Stimulated activated CD8-positive, alpha-beta memory T cell treated with anti-CD3 and anti-CD28 coated beads, Interleukin-4, amount 100 ng/mL, for 1 hour (primary cell): ENCODE measurements at places on chromosomes 4 and X.

DNA sequence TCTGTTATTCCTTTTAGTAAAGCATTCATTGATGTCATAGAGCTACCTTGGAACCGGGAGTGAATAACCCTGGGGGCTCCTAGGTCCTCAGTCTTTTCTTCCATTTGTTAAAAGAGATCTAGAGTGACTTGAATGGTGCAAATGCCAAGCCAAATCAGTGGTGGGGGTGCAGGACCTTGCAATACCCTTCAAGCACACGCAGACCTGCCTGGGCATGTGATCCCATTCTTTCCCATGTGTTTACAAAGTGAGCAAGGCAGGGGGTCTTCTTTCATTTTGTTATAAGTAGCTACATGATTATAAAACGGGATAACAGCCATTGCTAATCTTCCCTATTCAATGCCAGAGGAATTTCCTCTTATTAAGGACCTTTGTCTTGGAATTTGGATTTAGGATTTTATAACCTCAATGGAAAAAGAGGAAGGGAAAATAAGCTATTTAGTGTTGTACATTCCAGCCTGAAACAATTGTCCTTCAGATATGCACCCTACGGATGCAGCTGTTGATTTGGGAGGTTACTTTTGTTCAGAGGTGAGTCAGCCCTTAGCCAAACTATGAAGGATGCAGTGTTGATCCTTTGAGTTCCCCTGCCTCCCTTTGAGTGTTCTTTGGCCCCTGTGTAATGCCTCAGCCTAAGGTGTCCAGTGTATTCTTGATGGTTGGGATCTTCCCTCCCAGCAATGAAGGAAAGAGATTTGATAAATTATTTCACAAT, 623.8 kb upstream of the HTR2C start:
- DNase-seq: no peak

DNA sequence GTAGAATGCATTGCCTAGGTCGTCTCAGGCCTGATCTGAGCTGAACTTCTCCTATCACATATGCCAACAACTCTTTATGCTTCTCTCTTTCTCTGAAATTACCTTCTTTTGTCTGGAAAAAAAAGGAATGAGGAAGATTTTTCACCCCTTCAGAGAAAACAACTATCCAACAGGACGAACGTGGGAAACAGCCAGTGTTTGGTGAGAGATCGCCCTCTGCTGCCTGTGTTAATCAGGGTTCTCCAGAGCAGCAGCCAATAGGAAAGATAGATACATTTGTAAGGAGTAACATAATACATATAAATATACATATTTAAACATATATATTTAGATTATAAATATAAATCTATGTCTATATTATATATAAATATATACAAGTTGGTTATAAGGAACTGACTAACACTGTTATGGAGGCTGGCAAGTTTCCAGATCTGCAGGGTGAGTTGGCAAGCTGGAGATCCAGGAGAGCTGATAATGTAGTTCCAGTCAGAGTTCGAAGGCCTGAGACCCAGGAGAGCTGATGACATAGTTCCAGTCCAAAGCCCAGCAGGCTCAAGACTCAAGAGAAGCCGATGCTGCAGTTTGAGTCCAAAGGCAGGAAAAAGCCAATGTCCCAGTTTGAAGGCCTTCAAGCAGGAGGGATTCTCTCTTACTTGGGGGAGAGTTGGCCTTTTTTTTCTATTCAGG, 13.3 kb downstream of the CETN2 start:
- no peak for DNase-seq

DNA sequence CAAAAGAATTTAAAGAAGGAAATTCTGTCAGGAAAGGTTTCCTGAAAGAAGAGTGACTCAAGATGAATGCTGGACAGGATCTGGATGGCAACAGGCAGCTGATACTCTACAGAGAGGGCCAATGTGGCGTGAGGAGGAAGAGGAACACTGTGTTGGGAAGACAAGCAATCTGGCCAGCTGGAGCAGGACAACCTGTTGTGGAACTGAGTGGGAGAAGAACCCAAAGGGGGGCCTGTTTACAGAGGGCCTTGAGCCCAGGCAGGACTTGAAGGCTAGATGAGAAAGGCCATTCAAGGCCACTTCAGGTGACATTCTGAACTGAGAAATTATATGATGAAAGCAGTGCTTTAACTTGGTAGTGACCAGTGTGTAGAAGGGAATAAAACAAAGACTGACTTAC, 8.5 kb downstream of the OTUD4 start:
- DNase-seq: no peak

DNA sequence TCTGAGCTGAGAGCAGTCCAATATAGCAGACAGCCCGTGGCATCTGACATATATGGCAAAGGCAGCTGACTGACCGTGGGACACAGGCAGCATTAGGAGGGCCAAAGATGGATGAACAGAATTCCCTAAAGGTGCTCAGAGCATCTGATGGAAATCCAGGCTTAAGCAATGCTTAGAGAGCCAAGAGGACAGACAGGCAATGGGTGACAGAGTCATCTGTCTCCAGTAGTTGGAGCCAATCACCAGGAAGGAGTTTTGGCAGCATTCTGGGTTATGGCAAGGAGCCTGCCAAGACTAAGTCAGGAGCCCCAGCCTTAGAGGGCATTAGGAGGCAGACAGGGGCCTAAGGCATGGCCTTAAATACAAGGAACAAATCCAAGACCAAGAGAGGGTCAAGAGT, 153.3 kb upstream of the USP9X start:
- DNase-seq: no peak

GRCh38 chr4:150896497-150896896, 118.6 kb downstream of the LRBA start:
- DNase-seq: no peak

- no peak for DNase-seq
Observed at GRCh38 chr4:147605499-147605898, 11.7 kb upstream of the TMEM184C start.

GRCh38 chr4:115082633-115083032, 30.8 kb downstream of the NDST4 start:
- no peak for DNase-seq

DNA sequence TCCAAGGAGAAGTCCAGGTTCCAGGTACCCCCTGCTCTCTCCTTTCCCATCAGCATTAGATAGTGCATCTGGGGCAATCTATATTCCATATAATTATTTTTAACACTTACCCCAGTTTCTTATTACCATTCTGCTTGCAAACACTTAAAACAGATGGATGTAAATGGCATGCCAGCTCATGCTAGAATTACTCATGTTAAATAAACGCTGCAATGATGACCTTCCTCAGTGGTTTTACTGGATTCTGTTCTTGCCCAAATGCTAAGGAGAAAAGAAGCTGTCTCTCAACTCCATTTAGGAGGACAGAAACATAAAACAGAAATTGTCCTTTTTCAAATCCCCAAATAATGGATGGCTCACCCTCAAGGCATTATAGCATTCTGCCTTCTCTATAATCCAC, 161.1 kb downstream of the NLGN4X start:
- DNase-seq: no peak

DNA sequence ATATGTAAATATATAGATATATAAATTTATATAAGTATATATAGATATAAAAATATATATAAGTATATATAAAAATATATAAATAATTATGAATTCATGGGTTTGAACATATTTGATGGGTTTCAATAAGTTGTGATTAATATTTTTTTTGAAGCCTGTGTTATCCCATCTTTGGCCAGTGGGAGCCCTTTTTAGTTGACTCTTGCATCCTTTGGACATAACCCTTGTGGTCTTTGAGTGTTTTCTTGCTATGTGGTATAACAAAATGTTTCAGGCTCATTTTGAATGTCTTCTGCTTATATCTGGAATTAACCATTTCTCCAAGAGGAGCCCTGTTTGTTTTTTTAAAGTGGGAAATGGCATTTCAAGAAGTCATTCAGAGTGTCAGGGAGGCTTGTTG, 15.2 kb downstream of the SNX25 start:
- DNase-seq: no peak

DNA sequence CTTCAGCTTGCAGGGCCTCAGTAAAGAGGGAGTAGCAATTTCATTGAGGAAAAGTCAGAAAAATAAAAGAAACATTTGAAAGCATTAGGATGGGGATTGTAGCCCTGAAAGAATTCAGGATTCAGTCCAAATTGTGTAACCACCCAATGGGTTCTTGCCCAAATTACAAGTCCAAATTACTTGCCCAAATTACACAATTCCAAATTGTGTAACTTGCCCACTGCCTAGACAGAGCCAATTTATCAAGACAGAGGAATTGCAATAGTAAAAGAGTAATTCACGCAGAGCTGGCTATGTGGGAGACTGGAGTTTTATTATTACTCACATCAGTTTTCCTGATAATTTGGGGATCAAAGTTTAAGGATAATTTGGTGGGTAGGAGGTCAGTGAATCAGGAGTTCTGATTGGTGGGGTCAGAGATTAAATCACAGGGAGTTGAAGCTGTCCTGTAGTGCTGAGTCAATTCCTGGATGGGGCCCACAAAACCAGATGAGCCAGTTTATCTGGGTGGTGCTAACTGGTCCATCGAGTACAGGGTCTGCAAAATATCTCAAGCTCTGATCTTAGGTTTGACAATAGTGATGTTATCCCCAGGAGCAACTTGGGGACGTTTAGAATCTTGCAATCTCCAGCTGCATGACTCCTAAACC, 18.1 kb upstream of the PAGE5 start:
- DNase-seq: no peak

DNA sequence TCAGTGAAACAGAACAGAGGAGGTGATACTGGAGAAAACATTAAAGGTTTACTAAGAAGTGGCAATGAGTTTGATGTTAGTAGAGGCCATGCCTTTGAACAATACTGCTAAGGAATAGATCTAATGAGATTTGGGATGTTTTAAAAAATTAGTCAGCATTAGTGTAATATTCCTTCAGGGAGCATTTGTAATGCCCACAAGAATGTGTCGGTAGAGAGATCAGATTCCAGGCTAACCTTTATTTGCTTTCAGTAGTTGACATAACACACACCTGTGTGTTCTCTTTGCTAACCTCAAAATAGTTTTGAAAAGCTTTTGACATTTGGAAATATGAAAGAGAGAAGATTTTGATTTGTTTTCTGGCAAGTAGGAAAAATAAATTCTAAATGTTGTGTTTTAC, 328.8 kb downstream of the BMPR1B start:
- no peak for DNase-seq

GRCh38 chrX:110003167-110004156, 548 bp downstream of the TMEM164 start:
- DNase-seq: no peak
